Mesothelial cell of epicardium (in vitro differentiated cells): ENCODE measurements at places on chromosomes 2 and 18. TPM values are rescaled to one million over a fixed set of nuclear protein-coding genes. Genes with fewer than 3 reads are reported as not detected.

- no peak for DNase-seq
Measured at GRCh38 chr18:75874401-75875089, 447.0 kb upstream of the SMIM21 start.

The TRIM43 gene
- total RNA-seq = not detected in 3 replicates

DNA sequence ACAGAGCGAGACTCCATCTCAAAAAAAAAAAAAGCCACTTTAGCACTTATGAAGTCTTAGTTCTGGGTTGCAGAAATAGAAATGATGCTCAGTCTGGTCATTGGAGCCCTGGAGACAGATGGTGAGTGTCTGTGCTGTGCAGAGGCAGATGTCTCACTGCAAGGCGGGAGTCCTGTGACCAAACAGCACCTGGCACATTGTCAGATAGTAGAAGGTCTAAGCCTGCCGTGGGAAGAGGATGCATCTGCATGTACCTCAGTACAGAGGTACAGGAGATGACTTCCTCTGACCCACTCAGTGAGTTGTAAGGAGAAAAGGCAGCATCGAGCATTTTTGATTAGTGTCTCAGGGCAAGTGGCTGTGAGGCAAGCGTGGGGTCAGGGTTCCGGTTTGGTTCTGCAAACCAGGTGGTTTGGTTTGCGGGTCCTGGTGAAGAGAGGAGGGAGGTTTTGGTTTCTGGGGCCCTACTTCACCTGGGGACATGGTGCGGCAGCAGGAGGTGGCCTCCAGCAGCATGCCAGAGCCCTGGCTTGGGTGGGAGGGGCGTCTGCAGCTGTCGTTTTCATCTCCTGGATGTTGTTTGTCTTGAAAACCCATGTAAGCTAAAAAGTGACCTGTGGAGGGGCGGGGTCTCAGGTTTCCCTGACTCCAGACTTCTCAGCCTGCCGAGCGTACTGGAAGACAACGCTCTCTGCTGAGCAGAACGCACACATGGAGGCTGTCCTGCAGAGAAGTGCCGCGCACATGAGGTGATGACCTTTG, 3.8 kb downstream of the RBFA start:
- no peak for DNase-seq

DNA sequence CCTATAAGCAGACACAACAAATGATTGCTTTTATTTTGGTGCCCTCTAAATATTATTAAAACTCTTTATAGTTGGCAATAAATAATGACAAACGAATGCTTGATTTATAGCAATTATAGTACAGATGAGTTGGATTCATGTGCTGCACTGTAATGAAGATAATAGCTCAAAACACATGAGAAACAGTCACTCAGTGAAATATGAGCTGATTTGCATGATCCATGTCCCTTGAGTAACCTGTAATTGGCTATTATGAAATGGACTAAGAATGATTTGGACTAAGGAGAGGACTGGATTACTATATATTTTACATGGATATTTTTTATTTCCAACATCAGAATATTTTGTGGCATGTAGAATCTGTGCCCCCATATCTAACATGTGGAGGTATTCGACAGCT, 365.6 kb upstream of the UBE2E3 start:
- DNase-seq = no peak

- no peak for DNase-seq
Measured at GRCh38 chr2:235835810-235836209, 332.4 kb downstream of the GBX2 start.

- no peak for DNase-seq
Measured at GRCh38 chr2:72689579-72690195, 136.1 kb downstream of the EXOC6B start.

DNA sequence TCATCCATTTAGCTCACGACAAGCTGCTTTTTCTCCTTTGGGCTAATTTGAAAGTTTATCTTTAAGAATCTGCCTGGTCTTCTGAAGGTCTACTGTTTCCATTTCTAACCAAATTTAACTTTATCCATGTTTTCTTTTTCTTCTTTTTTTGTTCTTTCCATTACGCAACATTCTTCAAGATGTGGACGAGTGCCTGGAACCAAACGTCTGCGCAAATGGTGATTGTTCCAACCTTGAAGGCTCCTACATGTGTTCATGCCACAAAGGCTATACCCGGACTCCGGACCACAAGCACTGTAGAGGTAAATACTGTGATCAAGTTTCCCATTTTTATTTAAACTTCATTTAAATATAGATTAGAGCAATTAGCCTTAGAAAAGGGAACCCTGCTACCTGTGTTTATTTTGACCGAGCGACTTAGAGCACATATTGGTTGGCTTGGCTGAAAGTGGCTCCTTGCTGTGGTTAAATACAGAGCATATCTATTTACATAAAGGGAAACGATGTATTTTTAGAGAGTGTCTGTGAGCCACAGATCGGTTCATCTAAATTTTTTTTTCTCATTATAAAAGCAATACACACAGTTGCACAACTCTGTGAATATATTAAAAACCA, 183.4 kb upstream of the RASGRP3 start:
- no peak for DNase-seq

DNA sequence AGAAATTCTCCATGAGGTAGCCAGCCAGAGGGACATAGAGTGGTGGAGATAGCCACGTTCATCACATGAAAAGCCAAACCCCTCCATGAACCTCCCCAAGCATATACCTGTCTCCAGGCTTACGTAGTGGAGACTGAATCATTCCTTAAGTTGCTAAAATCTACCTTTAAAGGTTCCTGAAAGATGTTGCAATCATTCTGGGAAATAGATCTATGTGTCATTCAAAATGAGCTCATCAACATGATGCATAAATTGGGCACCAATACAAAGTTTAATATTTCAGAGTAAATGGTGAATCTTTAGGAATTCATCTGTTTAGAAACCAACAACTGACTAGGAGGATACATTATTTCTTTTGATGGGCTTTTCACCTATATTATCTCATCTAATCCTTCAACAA, 362.6 kb upstream of the ID2 start:
- DNase-seq = no peak

DNA sequence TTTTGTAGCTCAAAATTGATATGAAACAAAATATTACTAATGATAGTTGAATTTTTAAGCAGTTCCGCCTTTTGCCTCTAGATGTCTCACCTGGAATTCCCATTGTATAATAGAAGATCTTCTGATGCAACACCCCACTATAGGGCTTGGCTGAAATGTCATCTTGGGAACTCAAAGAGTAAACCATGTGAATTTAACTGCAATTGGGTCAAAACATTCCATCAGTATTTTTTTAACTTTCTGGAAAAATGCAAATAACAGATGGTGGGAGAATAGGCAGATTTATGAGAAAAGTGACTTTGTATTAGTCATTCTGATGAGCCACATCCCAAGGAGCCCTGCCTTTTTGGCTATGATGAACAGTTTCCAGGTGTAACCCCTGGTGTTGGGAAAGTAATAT, 489.9 kb downstream of the NYAP2 start:
- no peak for DNase-seq

The DCC gene
- 0.38 to 1.3 TPM (median 1.0 TPM) in 3 replicates for total RNA-seq

DNA sequence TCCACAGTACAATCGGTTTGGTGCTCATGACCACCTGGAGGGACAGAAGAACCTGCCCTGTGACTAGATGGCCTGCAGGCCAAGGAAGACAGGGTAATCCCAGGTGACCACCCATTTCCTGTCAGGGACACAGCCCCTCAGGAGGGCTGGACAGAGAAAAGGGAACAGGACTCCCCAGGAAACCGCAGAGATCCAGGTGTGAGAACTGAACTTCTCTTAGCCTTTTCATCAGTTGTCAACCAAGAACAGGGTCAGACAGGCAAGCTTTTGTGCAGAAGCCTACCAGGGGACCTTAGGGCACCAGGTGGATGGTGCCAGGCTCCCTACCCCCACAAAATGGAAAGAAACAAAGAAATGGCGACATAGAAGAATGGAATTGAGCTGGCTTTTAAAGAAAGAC, 132.3 kb downstream of the HDAC4 start:
- DNase-seq = no peak

DNA sequence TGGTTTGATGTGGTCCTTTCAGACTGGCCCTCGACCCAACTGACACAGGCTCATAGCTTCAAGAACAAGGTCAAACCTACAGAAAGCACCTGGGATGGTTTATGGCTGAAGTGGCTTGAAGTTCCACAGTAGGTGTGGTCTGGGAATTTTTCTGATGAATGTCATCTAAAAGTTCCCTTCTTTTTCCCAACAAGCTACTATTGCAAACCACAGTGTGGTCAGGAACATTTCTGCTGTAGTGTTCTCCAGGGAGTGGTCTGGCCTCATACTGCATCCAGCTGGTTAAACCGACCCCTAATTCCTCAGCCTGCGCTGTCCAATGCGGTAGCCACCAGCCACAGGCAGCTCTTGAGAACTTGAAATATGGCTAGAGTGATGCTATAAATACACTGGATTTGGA, 92.7 kb downstream of the FAM124B start:
- no peak for DNase-seq
